Dorsolateral prefrontal cortex (tissue), 122 donors: ENCODE measurements at places on chromosomes 6 and 20.

- DNase-seq = no peak
These were observed 36.3 kb upstream of the TFAP2C start for GRCh38 chr20:56592817-56593216.

GRCh38 chr6:149334682-149335160 is 17.2 kb downstream of the TAB2 start:
- no peak for DNase-seq

GRCh38 chr6:168428052-168428826 is 12.7 kb upstream of the SMOC2 start:
- DNase-seq = no peak

- DNase-seq = no peak
These were observed 284.1 kb upstream of the TAB2 start for GRCh38 chr6:149033454-149033853.

DNA sequence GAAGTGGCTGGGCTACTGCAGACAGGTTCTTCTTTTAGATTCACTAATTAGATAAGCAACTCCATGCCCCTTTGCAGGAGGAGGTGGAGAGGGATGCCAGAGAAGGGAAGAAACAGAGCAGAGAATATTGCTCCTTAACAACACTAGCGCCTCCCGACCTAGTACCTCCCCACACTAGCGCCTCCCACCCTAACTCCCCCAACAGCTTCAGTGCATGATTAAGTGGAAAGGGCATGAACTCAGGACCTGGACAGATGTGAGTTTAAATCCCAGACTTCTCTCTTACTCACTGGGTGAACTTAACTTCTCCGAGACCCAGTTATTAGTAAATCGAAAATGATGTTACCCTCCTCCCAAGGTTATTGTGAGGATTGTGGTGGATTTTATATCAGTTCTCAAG is 25.7 kb downstream of the STX11 start:
- DNase-seq = no peak

DNA sequence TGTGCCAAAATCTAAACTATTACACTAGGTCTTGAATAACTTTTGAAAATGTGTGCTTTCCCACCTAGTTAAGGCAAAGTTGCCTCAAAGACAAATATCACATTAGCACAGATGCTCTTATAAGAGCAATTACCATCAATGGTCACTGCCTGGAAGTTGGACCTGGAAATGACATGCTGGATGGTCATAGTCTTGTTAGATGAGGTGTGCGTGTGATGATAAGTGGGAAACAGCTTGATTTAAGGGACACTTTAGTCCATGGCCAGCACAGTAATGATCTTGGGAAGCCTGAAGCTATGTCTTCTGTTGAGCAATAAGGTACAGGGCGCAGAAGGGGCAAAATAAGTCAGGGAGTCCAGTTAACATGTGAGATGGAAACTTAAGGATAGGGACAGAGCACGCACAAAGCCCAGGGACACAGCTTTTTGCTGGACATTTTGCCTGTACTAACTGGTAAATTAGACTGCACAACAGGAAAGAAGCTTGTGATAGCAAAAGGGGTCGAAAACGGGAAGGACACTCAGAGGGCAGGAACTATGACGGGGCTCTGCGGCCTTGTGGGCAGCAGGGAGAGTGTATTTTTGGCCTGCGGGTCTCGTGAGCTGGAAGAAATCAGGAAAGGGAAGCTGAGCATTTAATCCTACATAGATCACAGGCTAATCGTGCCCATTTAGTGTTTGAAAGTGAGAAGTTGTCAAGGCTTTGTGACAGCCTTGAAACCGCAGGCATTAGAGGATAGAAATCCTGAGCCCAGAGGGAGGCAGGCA is 66.7 kb upstream of the BMP2 start:
- no peak for DNase-seq

DNA sequence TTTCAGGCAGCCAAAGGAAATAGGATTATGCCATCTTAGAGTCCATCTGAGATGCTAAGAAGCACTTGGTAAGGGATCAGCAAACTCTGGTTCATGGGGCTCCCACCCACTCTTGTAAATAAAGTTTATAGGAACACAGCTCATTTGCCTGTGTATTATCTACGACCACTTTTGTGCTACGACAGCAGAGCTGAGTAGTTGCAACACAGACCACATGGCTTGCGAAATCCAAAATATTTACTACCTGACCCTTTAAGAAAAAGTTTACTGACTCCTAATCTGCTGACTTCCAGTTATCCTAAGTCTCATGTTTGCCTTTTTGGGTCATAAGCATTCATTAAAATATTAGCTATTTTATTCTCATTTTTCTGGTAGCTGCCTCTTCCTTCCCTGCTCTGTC is 859.0 kb downstream of the QKI start:
- DNase-seq = no peak

GRCh38 chr6:114376611-114377175 is 33.9 kb upstream of the HS3ST5 start:
- no peak for DNase-seq

- DNase-seq = no peak
These were observed 177.8 kb upstream of the ARID1B start for GRCh38 chr6:156599366-156599765.

- peak; percentile 64 for DNase-seq
These were observed 19.4 kb upstream of the CCM2L start for GRCh38 chr20:31990641-31991338.

DNA sequence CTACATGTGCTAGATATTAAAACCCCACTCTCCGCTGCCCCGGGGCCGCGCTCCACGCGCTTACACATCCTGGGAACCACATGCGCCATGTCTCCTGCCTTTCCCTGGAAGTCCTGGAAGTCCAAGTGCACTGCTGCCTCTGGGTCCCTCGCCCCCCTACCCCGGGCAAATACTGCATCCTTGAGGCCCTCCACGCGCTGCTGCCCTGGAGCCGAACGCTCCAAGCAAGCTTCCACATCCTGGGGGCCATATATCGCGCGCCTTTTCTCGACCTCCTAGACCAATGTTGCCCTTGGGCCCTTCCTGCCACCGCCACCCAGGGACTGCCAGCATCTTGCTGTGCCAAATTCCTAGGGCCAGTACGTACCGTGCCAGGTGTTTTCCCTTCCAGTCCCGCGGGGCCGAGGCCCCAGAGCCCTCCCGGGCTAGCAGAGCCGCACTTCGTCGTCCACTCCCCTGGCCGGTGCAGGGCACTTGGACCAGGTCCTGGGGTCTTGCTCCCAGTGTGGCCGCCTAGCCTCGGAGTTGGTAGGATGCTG is 779 bp upstream of the KCNG1 start:
- DNase-seq = no peak

DNA sequence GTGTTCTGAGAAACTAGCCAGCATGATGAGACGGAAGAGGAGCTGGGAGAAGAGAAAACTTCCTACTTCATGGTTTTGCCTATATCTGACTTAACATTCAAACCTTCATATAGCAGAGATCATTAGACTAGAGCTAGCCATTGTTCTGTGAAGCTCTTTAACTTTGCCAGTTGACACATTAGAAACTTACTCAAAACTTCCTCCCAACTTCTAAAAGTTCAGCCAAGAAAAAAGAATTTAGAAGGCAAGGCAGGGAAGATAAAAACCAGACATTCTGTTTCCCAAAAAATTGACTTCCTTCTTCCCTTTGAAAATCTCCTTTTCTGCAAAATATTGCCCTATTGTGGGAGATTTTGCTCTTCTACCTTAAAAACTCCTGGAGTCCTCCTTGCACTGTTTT is 134.8 kb upstream of the UST start:
- DNase-seq = no peak

DNA sequence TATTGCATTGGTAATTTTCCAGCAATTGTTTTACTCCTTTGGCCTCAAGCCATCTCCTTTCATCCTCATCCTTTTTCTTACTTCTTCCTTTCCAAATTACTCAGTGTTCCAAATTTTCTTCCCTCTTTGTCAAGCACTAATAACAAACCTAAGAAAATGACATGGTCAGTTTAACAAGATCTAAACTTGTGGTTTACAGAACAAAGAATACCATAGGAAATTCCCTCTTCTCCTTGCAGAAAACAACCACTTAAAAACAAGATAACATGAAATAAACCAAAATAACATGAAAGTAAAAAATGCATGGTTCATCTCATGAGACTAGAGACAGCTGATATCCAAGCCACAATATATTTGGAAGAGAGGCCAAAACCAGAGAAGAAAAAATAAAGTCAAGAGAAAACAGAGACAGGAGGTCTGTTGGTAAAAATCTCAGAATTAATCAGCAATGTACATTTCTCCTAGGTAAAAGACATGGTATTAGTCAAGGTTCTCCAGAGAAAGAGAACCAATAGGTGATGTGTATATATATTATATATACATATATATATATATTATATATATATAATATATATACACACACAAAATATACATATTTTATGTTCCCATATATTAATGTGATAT is 51.0 kb upstream of the SENP6 start:
- no peak for DNase-seq

DNA sequence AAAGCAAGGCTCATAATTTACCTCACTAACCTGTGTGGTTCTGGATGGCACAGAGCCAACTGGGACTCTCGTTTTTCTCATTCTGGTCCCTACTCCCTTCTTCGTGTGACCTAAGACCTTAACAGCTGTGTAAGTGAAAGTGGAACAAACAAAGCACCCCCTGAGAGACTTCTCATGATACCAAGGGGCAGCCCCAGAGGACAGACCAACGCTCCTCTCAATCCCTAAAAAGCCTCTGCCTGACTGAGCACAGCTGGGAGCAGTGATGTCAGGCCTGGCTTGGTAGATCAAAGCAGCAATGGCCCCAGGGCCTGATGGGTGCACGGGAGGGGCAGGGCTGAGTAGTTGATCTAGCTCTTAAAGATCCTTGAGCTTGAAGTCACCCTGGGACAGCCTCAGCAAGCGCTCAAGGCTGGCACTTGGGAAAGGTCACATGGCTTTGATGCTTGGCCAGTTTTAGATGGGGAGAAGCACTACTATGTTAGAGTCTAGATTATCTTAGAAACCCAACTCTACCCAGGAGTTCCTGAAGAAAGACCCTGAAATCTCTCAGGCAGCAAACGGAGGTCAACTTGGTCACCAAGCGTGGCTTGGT is 16.2 kb upstream of the TGM2 start:
- DNase-seq = no peak

DNA sequence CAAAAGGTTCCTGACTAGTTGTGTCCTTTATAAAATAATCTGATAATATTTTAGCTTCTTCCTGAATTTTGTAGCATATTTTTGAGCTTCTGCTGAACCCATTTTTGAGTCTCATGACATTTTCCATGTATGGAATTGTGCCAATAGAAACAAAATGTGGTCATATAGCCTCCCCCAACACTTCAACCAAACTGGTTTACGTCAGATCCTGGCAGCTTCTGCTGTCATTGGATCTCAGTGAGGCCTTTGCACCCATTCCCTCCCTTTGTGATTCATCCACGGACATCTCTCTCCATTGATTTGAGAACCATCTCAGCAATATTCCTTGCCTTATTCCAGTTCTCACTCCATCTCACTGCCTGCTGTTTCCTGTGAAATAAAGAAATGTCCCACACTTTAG is 166.0 kb upstream of the PROKR2 start:
- no peak for DNase-seq

DNA sequence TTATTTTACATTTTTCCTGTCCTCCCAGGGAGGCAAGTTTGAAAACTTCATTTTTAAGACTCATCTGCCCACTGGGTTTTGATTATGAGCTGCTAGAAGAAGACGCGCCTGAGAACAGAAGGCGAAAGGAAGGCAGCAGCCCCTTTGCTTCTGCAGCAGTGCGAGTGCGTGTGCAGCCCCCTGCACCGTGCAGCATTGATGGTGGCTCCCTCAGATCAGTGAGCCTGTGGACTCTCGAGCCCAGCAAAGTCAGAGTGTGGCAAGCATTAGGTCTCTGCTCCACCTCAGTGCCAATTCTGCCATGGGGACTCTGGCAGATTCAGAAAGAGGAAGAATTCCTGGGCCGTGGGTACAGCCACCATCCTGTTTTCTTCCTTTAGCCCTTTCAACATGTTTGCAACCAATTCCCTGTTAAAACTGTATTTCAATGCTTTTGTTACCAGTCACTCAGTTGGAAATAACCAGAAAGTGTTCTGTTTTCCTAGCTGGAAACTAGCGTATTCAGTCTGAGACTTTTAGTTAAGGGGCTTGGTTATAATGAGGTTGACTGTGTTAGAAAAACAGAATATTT is 134.8 kb upstream of the OGFRL1 start:
- no peak for DNase-seq

- no peak for DNase-seq
These were observed 17.1 kb upstream of the BEND3 start for GRCh38 chr6:107132330-107132954.

DNA sequence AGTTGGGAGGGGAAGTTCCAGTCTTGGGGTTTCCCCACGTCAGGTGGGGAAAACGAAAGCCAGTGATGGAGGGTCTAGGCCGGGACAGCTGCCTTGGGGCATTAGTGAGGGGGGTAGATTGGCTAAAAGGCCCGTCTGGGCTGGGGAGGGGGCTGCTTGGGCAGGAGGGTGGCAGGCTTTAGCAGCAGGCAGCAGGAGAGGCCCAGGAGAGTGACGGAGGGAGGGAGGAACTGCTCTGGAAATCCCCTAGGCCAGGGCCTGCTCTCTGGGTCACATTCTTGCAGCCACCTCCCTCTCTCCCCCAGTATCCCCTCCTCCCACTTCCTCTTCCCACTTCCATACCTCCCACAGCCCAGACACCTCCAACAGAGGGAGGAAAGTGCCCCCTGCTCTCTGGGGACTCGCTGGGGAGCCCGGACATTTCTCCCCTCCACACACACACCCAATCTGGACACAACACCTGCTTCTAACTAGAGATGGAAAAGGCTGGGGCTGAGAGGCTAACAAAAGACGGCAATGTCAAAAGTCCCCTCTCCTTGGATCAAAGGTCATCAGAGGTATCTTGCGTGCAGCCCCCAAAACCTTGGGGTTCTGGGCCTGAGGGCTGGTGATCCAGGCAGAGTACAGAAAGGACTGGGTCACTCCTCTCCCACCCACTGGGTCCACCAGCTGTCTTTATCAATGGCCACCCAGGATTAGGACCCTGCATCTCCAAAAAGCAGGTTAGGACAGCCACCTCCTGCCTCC is 1.8 kb downstream of the NFKBIE start:
- DNase-seq = no peak

DNA sequence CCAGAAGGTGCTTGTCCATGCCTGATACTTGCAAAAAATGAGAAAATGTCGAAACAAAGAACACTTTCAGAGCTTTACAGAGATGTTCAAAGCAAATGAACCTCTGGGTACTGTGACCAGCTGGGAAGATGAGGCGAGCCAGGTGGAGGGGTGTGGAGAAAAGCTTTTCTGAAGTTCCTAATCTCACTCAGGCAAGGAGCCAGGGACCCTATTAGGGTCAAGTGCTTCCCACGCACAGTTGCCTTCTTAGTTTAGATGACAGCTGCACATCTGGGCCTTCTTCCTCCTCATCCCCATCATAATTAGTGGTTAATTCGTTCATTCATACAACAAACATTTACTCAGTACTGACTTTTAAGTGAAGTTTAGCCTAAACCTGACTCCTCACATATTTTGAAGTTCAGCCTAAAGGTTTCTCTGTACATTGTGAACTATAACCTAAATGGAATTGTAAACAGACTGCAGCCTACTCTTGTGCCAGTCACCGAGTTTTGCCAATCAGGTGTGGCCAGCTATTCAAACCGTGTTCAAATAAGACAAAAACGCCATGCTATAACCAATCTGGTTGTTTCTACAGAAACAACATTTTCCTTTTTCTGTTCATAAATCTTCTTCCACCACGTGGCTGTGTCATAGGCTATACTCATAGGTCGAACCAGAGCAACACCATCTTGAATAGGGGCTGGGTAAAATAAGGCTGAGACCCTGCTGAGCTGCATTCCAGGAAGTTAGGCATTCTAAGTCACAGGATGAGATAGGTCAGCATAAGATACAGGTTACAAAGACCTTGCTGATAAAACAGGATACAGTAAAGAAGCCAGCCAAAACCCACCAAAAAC is 19.3 kb upstream of the AHCY start:
- no peak for DNase-seq
